ENCODE measurements at places on chromosomes 5 and 9.
A peak's percentile ranks its signal among the peaks of the same experiment; 100 is the strongest.

- DNase-seq, result no peak
Measured at GRCh38 chr5:115626445-115626823, 598 bp upstream of the TMED7 start.

GRCh38 chr5:39580702-39581453 lies 156.1 kb upstream of the DAB2 start:
- no peak for DNase-seq

GRCh38 chr9:91589101-91589553 lies 165.5 kb upstream of the NFIL3 start:
- DNase-seq, result no peak

- DNase-seq, result no peak
Measured at GRCh38 chr5:94375801-94376200, 242.6 kb downstream of the KIAA0825 start.

- no peak for DNase-seq
Measured at GRCh38 chr5:60810438-60811085, 33.5 kb downstream of the ELOVL7 start.

DNA sequence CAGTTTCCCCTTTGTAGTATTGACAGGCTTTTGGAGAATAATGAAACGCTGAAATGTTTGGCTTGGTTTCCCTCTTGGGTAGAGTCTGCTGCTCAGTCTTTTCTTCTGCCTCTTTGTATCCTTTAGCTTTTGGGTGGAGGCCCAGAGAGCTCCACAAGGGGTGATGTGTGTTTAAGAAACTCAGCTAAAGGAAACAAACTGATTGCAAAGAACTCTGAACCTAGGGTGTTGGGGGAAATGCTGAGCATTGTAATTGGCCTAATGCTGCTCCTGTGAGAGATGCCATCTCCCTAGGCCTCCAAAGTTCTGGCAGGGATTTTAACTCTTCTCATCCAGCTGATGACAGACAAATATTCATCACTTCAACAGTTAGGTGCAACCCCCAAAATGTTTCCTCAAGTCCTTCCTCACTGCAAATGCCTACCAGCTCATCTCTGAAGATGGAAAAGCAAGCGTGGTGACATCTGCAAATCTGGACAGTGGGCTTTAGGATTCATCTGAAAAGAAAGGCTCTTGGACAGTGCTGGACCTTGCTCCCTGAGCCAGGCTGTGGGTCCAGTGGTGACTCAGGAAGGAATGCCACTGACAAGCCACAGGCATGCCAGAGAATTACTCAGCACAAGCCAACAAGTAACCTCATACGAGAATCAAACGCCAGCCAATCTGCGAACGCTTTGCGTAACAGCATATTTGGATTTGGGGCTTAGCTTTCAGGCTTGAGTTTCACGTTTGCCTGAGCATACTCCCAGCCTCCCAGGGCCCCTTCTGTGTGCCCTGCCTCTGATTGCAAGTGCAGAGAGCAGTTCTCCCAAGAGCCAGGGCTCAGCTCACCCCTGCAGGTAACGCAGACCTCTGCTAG lies 30.5 kb upstream of the ZSWIM6 start:
- DNase-seq, result peak; percentile 90

DNA sequence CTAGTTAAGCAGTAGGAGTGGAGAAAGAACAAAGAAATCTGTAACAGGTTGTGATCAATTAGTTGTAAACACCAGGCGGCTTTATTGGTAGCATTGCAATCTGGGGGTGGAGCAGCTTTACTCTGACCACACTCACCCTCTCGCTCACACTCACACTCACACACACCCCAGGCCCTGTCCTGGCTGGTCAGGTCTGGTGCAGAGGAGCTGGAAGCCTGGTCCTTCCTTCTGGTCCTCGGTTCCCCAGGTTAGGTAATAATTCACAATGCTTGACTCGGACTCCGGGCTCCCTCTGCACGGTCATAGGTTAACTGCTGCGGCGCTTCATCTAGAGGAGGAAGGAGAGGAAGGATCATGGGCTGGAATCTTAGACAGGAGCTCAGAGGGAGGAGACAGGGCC lies 1.6 kb downstream of the CCL19 start:
- no peak for DNase-seq

DNA sequence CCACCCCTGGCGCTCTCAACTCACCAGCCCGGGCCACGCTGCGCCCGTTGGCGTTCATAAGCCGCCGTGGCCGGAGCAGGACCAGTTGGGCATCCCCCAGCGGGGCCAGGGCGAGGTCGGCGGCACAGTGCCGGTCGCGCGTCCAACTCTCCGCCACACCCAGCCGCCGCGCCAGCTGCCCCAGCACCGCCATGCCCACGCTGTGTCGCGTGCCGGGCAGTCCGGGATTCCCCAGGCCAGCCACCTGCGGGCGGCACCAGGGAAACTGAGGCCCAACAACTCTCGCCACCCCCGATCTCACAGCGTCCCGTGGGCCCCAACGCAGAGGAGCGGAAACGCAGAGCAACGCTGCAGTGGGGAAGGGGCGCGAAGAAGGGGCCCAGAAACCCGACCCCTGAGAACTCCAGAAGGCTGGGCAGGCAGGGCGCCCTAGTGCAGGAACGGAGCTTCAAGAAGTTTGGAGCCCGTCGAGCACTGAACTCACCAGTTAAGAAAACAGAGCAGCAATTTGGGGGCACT lies 453 bp downstream of the PTRH1 start:
- DNase-seq, result peak; percentile 26

DNA sequence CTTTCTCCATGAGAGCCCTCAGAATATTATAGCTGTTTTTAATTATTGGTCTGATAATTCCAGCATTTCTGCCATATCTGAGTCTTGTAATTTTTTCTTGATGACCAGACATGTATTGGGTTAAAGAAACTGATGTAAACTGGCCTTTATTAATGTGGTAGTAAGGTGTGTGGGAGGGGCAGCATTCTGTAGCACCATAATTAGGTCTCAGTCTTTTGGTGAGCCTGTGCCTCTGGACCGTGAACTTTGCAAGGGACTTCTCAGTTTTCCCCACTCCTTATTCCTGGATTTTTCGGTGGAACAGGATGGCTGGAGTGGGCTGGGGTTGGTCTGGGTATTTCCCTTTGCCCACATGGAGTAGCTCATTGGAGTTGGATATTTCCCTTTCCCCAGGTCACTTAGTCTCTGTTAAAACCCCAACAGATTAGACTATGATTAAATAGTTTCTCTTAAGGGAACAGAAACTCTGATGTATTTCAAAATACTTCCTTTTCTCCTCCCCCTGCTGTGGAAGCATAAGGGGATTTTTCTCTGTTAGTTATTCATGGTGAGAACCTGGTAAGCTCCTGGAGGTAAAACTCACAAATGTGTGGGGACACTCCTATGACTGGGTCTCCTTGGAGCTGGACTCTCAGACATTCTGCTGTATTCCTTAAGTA lies 52.4 kb downstream of the FSD1L start:
- DNase-seq, result no peak

- no peak for DNase-seq
Measured at GRCh38 chr5:170388818-170389549, at the start of gene KCNMB1. Gene KCNMB1, minus strand, starts transcription at chr5:170389367. Its CDS starts 3,920 bp downstream, at chr5:170385447.

GRCh38 chr9:3150074-3150473 lies 306.2 kb upstream of the PUM3 start:
- no peak for DNase-seq

DNA sequence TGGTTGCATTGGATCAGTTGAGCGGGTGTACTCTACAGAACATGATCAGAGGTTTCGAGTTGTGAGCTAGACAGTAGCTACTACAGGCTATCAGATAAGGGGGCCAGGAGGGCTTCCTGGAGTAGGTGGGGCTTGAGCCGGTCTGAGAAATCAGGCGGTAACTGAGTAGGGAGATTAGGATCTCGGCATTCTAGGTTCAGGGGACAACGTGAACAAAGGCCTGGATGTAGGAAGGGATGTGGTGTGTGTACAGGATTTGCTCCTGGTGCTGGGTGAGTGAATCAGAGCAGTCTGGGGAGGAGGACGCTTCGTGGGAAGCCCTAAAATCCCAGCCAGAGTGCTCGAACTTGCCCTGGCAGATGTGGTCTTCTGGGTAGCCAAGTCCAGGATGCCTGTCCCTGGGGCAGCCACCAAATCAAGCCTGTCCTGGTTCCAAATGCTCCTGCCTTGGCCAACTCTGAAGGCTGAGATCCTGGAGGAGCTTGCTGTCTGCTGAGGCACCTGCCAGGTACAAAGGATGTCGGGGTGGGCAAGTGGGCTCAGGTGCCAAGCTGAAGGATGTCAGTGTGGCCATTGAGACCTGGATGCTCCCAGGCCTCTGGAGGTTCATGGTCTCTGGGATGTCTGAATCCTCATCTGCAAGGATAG lies 33.4 kb downstream of the STC2 start:
- no peak for DNase-seq

GRCh38 chr5:177466861-177467260 lies 6.6 kb downstream of the DBN1 start:
- no peak for DNase-seq

DNA sequence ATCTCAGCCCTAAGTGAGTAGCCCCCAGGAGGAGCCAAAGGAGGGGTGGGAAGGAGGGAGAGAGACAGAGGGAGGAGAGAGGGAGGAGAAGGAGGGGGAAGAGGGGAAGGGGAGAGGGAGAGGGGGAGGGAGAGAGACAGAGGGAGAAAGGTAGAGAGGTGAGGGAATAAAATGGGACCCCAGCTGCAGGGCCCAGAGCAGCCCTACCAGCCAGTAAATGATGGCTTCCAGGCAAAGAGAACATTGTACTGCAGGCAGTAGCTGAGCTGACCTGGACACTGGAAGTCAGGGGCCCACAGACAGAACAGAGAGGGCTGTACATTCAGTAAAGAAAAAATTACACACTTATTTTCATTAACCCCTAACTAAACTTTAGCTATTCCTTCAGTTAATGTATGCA lies 57.8 kb upstream of the GNE start:
- DNase-seq, result no peak

- peak; percentile 79 for DNase-seq
Measured at GRCh38 chr5:83718195-83718825, 2.3 kb downstream of the HAPLN1 start.

- DNase-seq, result peak; percentile 75
Measured at GRCh38 chr5:80959768-80960442, at the start of gene RASGRF2. Gene RASGRF2, plus strand, starts transcription at chr5:80960363. Its CDS starts 376 bp downstream, at chr5:80960739.

- no peak for DNase-seq
Measured at GRCh38 chr5:176619569-176620332, 9.8 kb upstream of the GPRIN1 start.

GRCh38 chr9:94623253-94623652 lies 16.1 kb downstream of the FBP1 start:
- DNase-seq, result peak; percentile 46

DNA sequence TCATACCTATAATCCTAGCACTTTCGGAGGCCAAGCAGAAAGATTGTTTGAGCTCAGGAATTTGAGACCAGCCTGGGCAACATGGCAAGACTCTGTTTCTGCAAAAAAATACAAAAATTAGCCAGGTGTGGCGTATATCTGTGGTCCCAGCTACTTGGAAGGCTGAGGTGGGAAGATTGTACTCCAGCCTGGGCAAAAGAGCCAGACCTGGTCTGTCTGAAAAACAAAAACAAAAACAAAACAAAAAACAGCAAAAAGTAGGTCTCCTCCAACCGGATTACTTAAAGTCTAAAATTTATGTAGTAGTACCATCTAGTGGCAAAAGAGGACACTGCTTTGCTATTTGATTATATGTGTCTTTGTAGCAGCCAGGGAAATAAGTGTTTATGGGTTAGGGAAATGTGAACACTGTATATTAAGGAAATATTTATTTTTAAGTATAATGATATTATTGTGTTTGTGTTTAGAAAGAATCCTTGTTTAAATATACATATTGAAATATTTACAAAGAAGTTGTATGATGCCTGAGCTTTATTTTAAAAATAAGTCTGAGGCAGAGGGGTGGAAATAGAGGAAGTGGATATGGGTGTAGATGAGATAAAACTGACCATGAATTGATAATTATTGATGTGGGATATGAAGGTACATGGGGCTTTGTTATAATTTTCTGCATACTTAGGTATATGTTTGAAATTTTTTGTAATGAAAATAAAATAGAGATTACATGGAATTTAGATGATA lies 20.0 kb downstream of the APC start:
- DNase-seq, result peak; percentile 74

GRCh38 chr5:81556809-81557208 lies 162.9 kb upstream of the ACOT12 start:
- DNase-seq, result no peak

DNA sequence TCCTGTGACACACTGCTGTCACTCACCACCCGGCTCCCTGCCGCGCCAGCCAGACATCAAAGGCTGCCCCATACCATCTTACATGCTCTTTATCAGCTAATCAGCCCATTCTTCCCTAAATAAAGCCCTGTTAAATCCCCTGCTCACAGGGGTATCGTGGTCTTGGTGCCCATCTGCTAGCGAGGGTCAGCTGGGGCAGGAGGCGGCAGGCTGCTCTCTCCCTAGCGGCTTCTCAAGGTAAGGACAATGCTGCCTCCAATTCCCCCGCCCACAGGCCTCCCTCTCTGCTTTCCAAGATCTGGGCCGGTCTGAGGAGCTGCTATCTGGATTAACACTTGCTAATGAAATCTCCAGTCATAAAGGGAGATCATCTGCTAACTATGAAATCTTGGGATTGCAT lies 26.8 kb downstream of the BARHL1 start:
- DNase-seq, result no peak

- DNase-seq, result no peak
Measured at GRCh38 chr5:173310861-173311785, 17.1 kb downstream of the STC2 start.

DNA sequence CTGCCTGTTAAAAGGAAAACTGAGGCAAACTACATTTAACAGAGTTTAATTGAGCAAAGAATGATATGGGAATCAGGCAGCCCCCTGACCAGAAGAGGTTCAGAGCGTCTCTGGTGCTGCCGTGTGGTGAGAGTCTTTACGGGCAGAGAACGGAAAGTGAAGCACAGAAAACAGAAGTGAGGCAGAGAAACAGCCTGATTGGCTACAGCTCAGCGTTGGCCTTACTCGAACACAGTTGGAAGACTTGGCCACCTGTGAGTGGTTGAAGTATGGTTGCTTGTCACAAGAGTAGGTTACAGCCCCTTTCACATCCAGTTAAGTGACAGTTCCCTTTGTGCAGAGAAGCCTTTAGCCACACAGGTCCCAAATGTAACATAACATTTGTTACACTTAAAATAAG lies 16.9 kb upstream of the FBP1 start:
- no peak for DNase-seq

DNA sequence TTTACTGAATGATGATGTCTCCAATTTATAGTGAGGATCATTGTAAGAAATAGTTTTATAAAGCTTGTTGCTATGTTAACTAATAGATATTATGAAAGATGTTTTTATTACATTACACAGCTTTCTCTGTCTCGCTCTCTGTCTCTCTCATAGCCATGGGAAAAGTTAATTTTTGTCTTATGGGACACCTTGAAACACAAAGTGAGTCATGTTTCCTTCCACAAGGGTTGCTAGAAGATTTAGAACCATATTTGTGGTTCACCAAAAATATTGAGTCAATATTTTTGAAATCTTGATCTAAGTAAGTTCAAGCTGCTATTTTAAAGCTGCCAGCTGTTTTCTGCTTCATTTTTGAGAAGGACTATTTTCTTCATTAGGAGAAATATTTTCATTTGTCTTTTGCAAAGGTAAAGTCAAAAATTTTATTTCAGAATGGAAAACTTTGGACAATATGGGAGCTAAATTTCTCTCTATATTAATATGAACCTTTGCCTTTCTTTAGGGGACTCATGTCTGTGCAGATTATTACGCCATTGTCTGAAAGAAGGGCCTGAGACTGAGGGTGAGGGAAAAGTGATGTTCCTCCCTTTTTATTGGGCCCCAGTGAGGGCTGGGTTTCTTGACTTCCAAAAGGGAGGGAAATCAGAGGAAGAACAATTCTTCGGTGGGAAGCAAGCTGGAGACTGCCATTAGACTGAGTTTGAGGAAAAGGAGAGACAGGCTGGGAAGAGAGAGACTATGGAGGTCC lies 87.9 kb upstream of the SLC24A2 start:
- DNase-seq, result no peak

- DNase-seq, result no peak
Measured at GRCh38 chr5:174155281-174155680, 109.8 kb downstream of the NSG2 start.
